ENCODE measurements at places on chromosomes 2 and 18. TPM values are rescaled to one million over a fixed set of nuclear protein-coding genes. Genes with fewer than 3 reads are reported as not detected.

M1AP gene
- total RNA-seq: not detected

DNA sequence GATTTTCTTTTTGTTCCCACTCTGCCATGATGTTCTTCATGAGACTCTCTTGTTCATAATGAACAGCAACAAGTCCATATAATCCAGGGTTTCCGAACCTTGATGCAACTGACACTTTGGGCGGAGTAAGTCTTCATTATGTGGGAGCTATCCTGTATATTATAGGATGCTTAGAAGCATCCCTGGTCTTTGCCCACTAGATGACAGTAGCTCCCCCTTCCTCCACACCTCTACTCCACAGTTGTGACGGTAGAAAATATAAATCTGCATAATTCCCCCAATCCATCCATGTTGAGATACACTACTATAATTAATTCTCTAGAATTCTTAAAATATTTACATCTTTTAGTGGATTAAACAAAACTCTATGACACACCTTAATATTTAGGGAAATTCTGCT lies 482.2 kb upstream of the CELF4 start:
- H3K4me1 ChIP-seq: no peaks in the 10 kb centered on the region
- H3K27me3 ChIP-seq: no peaks in the 10 kb centered on the region
- DNase-seq: no peak
- no peak overlapping the region for H3K27ac ChIP-seq

FAP gene
- total RNA-seq: 1.8 TPM

DNA sequence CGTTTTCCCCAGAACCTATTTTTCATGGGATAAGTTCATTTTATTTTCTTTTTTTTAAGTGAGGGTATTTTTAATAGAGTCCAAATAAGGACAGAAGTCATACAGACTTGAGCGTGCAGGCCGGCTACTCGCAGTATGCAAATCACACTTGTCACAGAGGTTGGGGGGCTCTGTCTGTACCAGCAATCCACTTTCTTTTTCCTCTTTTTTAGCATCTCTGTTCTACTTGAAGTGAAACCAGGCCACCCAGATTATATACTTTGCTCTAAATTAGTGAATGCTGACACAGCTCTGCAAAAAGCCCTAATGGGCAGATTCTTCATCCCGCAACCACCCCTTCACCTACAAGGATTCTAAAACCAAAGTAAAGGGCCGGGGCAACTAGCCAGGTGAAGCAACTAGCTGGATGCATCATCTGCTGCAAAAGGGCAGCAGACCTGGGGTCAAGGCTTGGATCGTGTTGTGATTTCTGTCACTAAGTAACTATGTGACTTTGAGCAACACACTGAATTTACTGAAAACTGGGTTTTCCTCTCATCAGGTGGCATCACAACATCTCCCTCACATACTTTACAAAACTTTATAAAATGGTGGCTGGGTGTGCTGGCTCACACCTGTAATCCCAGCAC lies 18.4 kb downstream of the KDSR start:
- DNase-seq: no peak
- no peaks in the 10 kb centered on the region for H3K27me3 ChIP-seq
- no peaks in the 10 kb centered on the region for H3K36me3 ChIP-seq
- H3K4me3 ChIP-seq: no peak overlapping the region
- H3K4me1 ChIP-seq: no peaks in the 10 kb centered on the region

GRCh38 chr18:23867006-23867405 lies 147.5 kb upstream of the TTC39C start:
- no peak overlapping the region for H3K27ac ChIP-seq
- no peak overlapping the region for H3K4me3 ChIP-seq
- no peaks in the 10 kb centered on the region for H3K4me1 ChIP-seq
- no peaks in the 10 kb centered on the region for H3K27me3 ChIP-seq
- no peaks in the 10 kb centered on the region for H3K36me3 ChIP-seq

DYNC1I2 gene
- 107 TPM for total RNA-seq

DNA sequence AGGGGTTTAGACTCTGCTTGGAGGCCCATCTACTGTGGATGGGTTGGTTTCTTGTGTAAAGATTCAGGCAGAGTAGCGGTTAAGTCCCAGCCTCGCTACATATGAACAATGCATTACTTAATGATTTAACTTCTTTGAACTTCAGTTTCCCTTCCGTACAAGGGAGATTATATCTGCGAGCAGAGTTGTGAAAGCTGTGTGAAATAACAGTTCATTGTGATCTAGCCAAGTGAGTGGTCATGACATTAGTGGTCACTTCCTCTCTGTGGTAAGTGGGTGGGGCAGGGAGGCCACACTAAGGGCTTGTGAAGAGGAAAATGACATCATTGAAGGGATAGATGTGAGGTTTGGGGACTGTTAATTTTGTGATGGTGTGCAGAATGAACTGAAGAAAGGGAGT lies 14.1 kb upstream of the MEX3C start:
- no peak overlapping the region for H3K27ac ChIP-seq
- no peaks in the 10 kb centered on the region for H3K27me3 ChIP-seq
- peak; percentile 21 for DNase-seq
- no peak overlapping the region for H3K4me3 ChIP-seq
- H3K4me1 ChIP-seq: no peaks in the 10 kb centered on the region

DNA sequence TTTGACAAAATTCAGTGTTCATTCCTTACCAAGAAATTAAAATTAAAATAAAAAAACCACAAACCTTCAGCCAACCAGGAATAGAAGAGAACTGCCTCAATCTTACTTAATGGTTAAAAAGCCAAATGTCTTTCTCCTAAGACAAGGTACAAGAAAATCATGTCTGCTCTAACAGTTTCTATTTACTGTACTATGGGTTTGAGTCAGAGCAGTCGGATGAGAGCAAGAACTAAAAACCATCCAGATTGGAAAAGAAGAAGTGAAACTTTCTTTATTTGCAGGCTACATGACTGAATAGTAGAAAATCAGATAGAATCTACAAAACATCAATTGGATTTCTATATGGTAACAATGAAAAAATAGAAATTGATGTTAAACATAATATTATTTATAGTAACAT lies 555.5 kb upstream of the TNP1 start:
- no peaks in the 10 kb centered on the region for H3K4me1 ChIP-seq
- DNase-seq: no peak
- no peak overlapping the region for H3K4me3 ChIP-seq

- H3K4me1 ChIP-seq: no peaks in the 10 kb centered on the region
- no peaks in the 10 kb centered on the region for H3K27me3 ChIP-seq
- H3K36me3 ChIP-seq: no peaks in the 10 kb centered on the region
- H3K27ac ChIP-seq: no peak overlapping the region
These were observed 6.0 kb upstream of the ALPI start for GRCh38 chr2:232449964-232450363.

DNA sequence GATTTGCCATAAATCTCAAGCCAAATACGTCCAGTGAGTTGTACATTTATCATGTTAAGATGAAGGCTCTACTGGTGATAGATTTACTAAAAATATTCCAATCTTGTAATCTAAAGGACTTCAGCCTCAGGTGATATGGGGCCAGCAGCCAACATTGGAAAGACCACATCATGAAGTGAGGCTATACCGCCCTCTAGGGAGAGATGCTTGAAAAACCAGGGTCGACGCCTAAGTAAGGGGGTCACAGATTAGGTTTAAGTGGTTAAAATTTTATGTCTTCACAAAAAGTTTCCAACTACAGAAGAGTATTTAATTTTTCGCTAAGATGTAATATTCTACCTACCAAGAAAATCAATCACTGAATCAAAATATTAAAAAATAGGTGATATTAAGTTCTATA lies 33.3 kb downstream of the DOCK10 start:
- peak; percentile 45 for DNase-seq
- no peaks in the 10 kb centered on the region for H3K4me1 ChIP-seq
- no peaks in the 10 kb centered on the region for H3K27me3 ChIP-seq
- no peaks in the 10 kb centered on the region for H3K36me3 ChIP-seq

GRCh38 chr2:154336201-154336600 lies 362.3 kb upstream of the KCNJ3 start:
- H3K27ac ChIP-seq: no peak overlapping the region
- no peak overlapping the region for H3K4me3 ChIP-seq
- no peaks in the 10 kb centered on the region for H3K27me3 ChIP-seq
- H3K4me1 ChIP-seq: no peaks in the 10 kb centered on the region

DNA sequence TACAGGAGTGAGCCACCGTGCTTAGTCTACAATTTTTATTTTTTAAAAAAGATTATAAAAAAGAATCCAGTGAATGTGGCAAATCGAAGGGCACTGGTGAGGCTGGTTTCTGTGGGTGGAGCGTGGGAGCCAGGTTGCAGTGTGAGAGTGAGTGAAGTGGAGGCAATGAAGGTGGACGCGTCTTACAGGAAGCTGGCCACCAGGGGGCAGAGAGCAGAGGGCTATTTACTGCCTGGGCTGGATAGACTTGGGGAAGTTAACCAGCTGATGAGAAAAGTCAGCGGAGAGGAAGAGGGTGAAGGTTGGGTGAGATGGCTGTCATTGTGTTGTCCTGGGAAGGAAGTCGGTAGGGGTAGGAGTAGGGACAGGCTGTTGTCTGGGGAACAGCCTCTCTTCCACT lies 6.8 kb downstream of the SCTR start:
- DNase-seq: peak; percentile 75
- H3K27me3 ChIP-seq: peaks cover under 1% of the 10 kb centered on the region
- no peaks in the 10 kb centered on the region for H3K36me3 ChIP-seq

- H3K4me1 ChIP-seq: no peaks in the 10 kb centered on the region
- H3K36me3 ChIP-seq: no peaks in the 10 kb centered on the region
- H3K4me3 ChIP-seq: no peak overlapping the region
- H3K27me3 ChIP-seq: no peaks in the 10 kb centered on the region
- DNase-seq: no peak
These were observed 252.4 kb downstream of the PLCL1 start for GRCh38 chr2:198056836-198057235.
